ENCODE measurements at places on chromosomes 2 and 18.

DNA sequence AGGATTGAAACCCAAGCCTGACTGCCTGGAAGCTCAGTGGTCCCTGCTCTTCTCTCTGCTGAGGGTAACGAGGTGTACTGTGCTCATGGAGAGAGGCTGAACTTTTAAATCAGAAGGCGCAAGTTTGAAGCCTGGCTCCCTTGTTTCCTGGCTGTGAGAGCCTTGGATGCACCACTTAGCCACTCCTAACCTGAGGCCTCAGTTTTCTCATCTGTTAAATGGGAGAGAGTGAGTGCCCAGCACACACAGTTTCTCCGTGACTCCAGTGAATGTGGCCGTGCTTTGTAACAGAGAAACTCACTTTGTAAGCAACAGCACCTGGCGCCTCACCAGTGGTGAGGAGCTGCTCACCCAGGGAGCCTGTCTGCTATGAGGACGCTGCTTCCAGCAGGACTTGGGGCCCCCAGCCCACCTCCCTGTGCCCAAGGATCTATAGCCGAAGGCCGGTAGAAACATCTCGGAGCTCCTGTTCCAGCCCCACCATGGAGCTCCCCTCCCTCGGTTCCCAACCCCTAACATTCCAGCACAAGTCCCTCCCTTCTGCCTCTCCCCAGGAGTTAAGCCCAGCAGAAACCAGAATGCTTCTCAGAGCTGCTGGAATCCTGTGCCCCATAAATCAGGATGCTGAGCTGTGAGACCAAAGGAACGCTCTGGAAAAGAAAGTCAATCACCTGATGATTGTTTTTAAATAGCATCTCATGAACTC, 20.3 kb upstream of the KCNK3 start:
- DNase-seq = no peak

DNA sequence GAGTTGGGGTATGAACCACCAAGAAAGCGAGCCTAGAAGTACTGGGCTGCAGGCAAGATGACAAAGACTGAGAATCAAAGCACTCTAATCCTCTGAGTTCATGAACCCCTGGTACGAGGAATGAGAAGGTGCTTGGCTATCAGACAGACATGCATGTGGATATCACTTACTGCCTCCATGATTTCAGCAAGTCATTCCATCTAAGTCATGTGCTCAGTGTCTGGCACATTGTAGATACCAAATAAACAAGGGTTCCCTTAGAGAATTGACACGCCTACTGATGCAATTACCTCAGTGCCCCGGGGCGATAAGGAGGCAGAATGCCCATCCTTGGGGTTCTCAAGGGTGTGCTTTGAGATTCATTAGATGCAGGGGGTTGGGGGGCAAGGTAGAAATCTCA, 125.6 kb upstream of the PKDCC start:
- peak; percentile 66 for DNase-seq

DNA sequence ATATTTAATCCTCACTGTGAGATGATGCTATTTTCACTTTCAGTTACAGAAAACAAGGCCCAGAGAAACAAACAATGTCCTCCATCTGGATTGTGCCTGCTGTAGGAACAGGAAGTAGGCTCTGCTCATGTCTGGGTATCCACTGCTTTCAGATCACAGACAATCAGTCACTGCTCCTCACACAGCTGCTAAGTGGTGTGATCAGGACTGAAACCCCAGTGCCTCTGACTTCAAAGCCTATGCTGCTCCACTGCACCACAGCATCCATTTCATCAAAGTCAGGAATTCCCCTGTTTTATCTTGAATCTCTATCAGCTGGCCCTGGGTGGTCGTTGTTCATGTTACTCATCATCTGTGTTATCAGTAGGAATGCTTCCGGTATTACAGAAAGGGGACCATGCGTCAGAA, 303.8 kb upstream of the TRIB2 start:
- DNase-seq = no peak

DNA sequence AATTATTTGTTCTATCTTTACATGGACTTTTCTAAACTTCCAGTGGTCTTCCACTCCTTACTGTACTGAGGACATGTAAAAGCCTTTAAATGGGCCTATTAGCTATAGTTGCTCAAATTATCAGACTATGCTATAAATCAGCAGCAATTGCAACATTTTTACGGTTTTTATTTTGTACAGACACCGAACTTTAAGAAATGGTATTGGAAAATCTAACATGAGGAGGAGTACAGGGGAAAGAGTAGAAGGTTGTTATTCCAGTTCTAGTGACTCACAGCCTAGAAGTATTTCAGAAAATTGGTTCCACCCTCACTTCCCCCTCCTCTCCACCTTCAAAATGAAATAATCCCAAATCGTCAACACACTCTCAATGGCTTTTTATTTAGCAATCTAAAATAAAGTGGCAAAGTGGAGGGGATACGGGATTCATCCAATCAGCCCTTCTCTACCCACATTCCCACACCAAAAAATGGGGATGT, 1.1 kb downstream of the NCKAP1 start:
- peak; percentile 6 for DNase-seq

DNA sequence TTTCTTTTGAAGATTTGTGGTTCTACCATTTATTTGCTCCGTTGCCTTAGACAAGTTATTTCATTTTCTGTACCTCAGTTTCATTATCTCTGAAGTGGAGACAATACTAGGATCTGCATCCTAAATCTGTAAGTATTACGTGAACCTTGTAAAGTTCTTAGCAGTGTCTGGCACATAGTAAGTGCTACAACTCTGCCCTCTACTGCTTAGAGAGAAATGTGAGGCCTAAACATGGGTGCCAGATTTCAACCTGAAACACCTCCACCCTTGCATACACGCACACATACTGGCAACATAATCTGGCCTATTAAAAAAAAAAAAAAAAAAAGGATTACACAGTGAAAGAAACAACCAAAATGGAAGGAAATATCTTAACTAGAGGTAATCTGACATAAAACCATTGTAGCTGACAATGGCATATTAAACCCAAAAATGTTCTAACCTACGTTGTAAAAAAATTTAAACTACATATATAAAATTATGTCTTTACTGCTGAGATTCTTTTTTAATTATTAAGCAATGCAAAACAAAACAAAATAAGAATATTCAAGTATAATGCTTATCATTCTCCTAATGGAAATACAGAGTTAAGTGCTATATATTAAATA, 132.6 kb downstream of the MAP2 start:
- peak; percentile 4 for DNase-seq

- DNase-seq = peak; percentile 73
Measured at GRCh38 chr2:54558188-54559005, 102.3 kb downstream of the SPTBN1 start.

DNA sequence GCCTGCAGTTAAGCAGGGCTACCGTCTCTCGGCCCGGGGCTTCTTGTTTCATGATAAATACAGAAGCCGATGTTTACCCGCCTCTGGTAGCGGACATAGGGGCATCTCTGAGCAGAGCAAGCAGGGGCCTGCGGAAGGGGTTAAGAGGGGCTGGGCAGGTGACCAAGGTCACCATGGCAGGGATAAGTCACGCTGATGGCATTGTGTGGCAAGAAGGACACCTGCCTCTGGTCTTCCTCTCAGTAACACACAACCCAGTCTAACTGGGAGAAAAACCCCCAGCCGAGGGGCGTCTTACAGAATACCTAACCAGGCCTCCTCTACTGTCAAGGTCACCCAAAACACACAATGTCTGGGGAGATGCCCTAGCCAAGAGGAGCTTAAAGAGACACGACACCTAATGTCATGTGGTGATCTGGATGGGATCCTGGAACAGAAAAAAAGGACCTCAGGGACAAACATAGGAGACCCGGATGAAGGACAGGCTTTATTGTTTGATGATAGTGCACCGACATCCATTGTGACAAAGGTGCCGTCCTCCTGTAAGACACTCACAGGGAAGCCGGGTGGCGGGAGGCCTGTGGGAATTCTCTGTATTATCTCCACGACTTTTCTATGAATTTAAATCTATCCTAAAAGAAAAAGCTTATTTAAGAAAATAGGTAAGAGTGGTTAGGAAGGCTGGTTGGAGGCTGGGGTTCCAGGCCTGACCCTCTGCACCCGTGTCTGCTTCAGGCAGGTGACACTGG, 24.8 kb downstream of the SH3BP4 start:
- DNase-seq = no peak

- DNase-seq = no peak
Measured at GRCh38 chr2:42998721-42999120, 206.3 kb upstream of the HAAO start.

- peak; percentile 67 for DNase-seq
Measured at GRCh38 chr2:217154923-217155322, 295.1 kb upstream of the TNP1 start.

GRCh38 chr2:28979576-28980366, 1.3 kb upstream of the TOGARAM2 start:
- no peak for DNase-seq

GRCh38 chr2:175576875-175577274, 395.4 kb upstream of the ATP5MC3 start:
- DNase-seq = no peak

DNA sequence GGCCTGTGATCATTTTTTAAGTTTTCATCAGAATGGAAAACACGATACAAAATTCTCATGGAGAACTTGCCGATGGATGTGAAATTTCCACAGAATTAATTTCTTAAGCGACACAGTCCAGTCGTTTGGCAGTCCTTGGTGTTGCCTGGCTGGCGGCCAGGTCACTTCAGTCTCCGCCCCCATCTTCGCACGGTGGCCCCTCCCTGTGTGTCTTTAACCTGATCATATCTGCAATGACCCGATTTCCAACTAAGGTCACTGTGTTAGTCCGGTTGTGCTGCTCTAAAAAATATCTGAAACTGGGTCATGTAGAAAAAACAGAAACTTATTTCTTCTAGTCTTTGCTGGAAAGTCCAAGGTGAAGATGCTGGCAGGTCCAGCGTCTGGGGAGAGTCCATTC, 44.5 kb upstream of the COPS8 start:
- DNase-seq = no peak

GRCh38 chr2:239463541-239464165, 62.8 kb upstream of the HDAC4 start:
- DNase-seq = no peak

DNA sequence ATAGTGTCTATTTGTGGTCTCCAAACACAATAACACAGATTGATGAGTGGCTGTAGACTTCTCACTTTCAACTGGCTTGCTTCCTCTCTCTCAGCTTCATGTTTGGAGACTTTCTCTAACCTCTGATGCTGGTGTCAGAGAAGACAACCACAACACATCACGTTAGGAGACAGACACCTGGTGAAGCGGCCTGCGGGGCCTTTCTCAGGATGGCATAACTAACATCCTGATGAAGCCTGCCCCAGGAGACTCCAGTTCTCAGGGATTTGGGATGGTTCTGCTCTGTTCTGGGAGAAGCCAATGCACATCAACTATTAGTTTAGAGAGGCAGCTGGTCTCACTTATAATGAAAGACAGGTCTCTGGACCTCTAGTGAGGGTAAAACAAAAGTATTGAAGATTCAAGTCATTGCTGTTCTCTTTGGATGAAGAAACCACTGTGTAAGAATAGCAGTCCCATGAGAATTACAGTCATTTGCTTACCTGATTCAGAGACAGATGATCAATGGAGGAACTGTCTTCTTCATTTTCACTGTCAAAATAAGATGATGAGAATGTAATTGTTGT, 2.0 kb downstream of the IL1A start:
- DNase-seq = no peak

- DNase-seq = no peak
Measured at GRCh38 chr2:64192125-64192479, 47.9 kb upstream of the PELI1 start.

DNA sequence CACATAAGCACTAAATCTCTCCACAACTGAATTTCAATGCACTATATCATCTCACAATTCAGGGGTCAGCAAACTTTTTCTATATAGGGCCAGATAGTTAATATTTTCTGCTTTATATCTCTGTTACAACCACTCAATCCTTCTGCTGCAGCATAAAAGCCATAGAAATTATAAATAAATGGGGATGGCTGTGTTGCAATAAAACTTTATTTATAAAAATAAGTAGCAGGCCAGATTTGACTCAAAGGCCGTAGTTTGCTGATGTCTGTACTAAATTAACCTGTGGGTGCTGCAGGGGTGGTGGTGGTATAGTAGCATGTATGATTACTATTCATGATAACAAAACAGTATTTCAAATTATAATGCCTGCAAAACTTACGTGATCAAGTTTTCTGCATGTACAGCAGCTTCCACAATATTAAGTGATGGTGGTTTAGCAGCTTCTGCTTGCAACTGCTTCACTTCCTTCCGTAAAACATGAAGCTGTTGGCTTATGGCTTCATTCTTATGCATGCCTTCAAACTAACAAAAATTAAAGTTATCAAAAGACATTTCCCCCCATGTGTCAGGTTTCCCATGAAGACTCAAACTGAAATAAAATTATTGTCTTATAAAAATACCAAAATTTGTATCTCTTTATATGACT, 64.1 kb downstream of the SIGLEC15 start:
- no peak for DNase-seq

- DNase-seq = no peak
Measured at GRCh38 chr2:208496129-208496528, 89.5 kb downstream of the PTH2R start.

DNA sequence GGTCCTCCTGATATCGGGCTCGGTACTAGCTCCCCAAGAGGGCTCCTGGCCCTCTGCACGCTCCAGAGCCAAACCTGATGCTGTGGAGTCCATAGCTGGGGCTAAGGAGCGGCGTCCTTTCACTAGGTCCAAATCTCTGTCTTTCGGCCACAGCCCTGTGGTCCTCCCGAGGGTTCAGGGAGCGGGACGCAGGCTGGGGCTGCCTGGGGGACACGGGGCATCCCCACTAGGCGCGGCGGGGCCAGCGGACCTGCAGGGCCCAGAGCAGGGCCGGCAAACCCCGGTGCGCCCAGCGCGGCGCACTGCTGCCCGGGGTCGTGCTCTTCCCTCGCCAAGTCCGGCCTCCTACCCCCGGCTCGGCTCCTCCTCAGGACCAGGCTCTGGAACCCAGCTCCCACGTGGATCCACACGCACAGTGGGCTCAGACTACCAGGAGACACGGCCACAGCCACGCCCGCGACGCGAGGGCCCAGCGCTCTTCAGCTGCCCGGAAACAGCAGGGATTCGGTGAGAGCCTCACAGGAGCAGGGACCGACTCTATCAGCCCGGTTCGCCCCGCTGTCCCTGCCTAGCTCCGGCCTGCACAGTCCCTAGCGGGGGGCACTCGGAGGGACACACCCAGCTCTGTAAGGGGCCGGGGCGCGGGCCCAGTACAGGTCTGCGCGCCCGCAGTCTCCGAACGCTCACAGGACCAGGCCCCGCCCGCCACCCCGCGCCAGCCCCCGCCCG, 593 bp downstream of the ZNF514 start:
- DNase-seq = peak; percentile 51

- no peak for DNase-seq
Measured at GRCh38 chr18:70535041-70535440, 246.2 kb downstream of the SOCS6 start.
